Muscle of leg (tissue), 16 donors: ENCODE measurements at places on chromosomes 7 and 10. TPM values are rescaled to one million over a fixed set of nuclear protein-coding genes. Genes with fewer than 3 reads are reported as not detected.

DNA sequence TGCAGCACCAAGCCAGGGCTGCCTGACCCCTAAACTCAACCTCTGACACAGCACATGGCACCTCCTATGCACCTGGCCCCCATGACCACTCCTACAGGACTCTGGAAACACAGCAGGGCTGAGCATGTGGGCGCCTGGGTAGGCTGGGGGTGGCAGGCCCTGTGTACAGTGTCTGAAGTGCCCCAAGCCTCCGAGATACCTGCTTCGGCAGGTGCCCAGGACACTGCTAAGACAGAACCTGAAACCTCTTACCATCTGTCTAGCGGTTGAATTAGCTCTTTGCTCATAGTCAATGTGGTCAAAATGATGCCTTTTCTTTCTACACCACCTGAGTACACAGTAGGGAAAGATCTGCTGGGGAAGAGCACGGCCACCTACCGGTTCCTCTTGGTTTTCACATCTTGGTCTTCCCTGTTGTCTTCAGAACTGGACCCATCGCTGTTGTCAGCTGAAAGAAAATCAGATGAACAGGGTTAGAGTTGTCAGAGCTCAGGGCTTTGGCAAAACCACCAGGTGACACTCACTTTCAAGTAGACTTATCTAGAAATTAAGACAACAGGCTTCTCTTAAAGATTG lies 177.4 kb downstream of the TCERG1L start:
- peaks cover 6% of the 10 kb centered on the region for H3K27me3 ChIP-seq
- no peak for DNase-seq
- no peaks in the 10 kb centered on the region for H3K36me3 ChIP-seq
- H3K4me3 ChIP-seq, result no peak overlapping the region

- H3K4me1 ChIP-seq, result peaks cover 2% of the 10 kb centered on the region
- H3K36me3 ChIP-seq, result no peaks in the 10 kb centered on the region
- no peak overlapping the region for H3K4me3 ChIP-seq
Observed at GRCh38 chr10:97081621-97082235, 104.0 kb downstream of the SLIT1 start.

DNA sequence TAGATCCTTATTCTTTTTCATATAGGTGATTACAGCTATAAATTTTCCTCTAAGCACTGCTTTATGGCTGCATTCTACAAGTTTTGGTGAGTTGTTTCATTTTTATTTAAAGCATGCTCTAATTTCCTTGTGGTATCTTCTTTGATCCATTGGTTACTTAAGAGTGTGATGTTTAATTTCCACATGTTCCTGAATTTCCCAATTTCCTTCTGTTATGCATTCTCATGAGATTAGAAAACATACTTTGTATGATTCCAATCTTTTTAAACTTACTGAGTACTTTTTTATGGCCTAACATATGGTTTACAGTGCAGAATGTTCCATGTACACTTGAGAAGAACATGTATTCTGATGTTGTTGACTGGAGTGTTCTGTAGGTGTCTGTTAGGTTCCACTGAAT lies 53.4 kb downstream of the MYL10 start:
- no peaks in the 10 kb centered on the region for H3K4me1 ChIP-seq
- H3K36me3 ChIP-seq, result no peaks in the 10 kb centered on the region
- H3K27me3 ChIP-seq, result no peaks in the 10 kb centered on the region
- H3K27ac ChIP-seq, result no peak overlapping the region

- H3K27me3 ChIP-seq, result no peaks in the 10 kb centered on the region
- no peaks in the 10 kb centered on the region for H3K4me1 ChIP-seq
- H3K4me3 ChIP-seq, result no peak overlapping the region
- no peaks in the 10 kb centered on the region for H3K36me3 ChIP-seq
- DNase-seq, result no peak
- H3K27ac ChIP-seq, result no peak overlapping the region
Observed at GRCh38 chr7:126656165-126656564, 596.6 kb downstream of the GRM8 start.

DNA sequence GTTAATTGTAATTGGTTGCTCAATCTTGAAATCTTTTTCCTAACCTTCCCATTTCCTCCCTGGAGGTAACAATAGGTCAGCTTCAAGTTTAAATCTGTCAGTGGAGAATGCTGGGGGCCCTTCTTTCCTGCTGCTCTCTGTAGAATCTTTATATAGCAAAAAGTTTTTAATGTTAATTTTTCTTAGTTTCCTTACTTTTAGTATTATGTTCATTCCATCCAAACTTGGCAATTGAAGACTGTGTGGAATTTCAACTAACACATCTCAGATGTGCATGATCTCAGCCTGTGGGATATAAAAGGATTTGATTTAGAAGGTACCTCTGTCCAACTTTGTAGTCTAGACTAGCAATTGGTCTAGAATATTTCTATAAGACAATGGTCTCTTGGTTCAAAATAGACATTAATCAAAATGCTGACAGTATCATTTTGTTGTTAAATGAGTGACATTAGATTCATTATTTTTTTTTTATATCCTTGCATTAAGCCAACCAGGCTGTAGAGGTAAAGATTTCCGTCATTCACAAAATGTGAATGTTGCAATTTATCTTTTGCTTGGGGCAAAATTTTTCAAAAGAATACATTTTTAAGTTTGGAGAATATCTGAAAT lies 100.4 kb upstream of the SEMA3A start:
- H3K27me3 ChIP-seq, result no peaks in the 10 kb centered on the region
- peak; percentile 80 for DNase-seq
- H3K4me3 ChIP-seq, result no peak overlapping the region
- peak overlapping the region; percentile 30 for H3K27ac ChIP-seq

The PTF1A gene
- total RNA-seq, result not detected

The STEAP2 gene
- total RNA-seq, result 7.1 TPM

The DNAJC9 gene
- total RNA-seq, result 25.4 TPM

The CTTNBP2 gene
- total RNA-seq, result 2.8 TPM

The JCAD gene
- 33.4 TPM for total RNA-seq

The AGBL3 gene
- total RNA-seq, result 2.2 TPM

The C10orf71 gene
- 10.8 TPM for total RNA-seq

The NUTM2D gene
- 5.7 TPM for total RNA-seq

The ASIC3 gene
- 1.3 TPM for total RNA-seq
